KG1 (cell line): ENCODE measurements at places on chromosomes 3 and 15.

DNA sequence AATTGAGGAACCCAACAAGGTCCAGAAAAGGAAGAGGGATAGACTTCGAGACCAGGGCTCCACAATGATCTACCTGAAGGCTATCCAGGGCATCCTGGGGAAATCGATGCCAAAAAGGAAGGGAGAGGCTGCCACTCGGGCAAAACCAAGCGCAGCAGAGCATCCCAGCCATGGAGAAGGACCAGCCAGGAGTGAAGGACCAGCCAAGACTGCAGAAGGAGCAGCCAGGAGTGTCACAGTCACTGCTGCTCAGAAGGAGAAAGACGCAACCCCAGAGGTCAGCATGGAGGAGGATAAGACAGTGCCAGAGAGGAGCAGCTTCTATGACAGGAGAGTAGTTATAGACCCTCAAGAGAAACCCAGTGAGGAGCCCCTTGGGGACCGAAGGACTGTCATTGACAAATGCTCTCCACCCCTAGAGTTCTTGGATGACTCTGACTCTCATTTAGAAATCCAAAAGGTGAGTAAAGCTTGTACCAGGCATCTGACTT is 12.0 kb downstream of the TATDN2 start:
- no peak for DNase-seq

DNA sequence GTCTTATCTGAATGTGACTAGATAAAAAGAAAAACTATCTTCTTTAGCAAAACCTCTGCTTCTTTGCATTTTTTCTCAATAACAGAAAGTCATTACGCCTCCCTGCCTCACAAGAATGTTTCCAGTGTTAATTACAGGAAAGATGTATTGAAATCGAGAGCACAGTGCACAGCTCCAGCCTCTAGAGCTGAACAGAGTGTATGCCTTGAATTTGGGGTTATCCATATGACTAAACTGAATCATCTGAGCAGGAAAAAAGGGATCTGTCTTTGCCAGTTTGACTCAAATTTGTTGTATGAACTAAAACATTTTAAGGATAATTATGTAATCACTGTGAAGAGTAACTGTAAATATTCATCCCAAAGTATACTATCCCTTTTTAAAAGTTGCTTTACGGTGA is 149.1 kb upstream of the CGNL1 start:
- DNase-seq, result no peak

DNA sequence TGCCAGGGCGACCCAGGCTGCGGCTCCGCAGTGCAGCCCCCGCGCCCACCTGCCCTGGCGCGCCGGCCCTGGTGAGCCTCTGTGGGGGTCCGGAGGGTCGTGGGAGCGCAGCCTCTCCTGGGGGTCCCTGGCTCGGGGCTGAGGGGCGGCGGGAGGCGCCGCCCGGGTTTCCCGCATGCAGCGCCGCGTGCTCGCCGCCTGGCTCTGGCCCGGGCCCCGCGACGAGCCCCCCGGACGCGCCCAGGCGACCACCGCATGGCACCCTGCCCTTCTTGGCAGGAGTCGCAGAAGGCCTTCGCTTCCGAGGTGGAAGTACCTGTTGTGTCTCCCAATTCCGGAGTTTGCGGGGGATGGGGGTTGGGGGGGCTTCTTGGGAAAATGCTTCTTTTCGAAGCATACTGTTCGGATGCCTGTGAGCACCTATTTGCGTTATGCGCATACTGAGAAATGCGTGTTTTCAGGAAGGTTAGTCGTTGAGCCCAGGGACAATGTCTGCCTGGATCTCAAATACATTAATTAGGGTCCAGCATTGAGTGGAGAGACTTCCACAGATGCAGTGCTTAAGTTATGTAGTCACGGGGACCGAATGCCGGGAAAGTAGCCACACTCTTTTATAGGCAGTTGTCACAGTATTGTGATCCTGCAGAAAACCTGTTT is 1.3 kb downstream of the GABRA5 start:
- DNase-seq, result no peak

DNA sequence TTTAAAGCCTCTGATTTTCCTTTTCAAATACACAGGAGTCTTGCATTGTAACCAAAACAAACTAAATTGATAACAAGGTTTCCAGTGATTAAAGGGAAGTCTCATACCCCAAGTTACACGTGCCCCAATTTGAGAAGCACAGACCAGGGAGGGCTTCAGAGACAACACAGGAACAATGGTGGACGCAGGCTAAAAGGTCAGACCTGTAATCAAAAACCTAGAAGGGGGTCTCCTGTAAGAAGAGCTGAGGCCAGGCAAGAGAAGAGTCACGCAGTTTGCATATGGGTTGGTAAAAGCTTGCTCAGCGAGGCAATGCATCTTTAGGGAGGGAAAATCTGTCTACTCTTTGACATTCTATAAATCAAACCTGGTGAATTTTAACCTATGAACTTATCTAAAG is 58.6 kb upstream of the MCF2L2 start:
- DNase-seq, result no peak

GRCh38 chr3:123286308-123287023 is 84.7 kb downstream of the SEC22A start:
- DNase-seq, result peak; percentile 3

- no peak for DNase-seq
These were observed 16.7 kb downstream of the MIX23 start for GRCh38 chr3:122366379-122366749.

DNA sequence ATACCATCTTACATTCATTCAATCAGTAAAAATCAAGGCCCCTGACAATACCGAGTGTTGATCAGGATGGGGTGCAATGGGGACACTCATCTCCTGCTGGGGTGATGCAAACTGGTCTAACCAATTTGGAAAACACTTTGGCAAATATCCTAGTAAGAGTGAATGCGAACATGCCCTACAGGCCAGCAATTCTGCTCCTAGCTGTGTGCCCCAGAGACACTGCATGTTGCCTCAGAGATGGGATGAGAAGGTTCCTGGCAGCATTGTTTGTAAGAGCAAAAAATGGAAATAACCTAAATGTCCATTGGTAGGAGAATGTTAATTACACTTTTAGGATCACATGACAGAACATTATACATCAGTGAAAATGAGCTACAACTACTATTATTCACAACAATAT is 4.7 kb downstream of the LINGO1 start:
- no peak for DNase-seq

GRCh38 chr3:183252973-183253527 is at the start of gene B3GNT5:
Gene B3GNT5 (plus strand): TSS chr3:183253253. CDS start chr3:183269799, 16,546 bp downstream.
- DNase-seq, result peak; percentile 51

DNA sequence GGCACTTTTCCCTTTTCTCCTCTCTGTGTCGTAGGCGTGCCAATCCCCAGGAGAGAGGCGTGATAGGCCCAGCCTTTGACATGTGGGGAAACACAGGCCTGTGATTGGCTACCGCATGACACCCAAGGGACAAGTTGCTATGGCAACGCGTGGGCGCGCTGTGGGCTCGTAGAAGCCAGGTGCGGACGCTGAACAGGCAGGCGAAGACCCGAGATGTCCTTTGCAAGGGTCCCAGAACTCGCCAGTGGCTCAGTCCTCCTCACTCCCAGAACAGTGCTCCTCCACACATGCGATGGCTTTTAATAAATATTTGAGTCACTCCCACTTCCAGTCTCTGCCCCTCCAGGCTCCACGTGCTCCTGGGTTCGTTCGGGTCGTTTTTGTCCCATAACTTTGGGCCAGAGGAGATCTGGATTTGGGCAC is 4.2 kb downstream of the SLC51B start:
- DNase-seq, result no peak

DNA sequence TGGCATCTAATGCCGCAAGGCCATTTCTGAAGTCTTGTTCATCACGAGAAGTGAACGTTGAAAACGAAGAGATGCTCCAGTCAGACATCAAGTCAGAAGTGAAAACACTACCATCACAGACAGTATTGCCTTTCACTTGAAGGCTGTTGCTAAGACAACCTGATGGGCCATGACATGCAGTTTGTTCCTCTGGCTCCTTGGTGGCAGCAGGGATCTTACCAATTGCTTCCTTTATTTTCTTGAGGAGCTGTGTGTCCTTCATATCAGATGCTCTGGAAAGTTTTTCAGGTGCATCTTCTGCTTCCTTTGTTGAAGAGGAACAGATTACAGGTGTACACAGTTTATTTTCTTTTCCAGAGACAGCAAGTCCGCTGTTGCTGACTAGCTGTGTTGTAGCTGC is 30.7 kb upstream of the MYLK start:
- DNase-seq, result no peak

GRCh38 chr15:73927003-73927475 is 777 bp downstream of the LOXL1 start:
- DNase-seq, result peak; percentile 20

- no peak for DNase-seq
These were observed 461 bp downstream of the XRN1 start for GRCh38 chr3:142447301-142447851.

DNA sequence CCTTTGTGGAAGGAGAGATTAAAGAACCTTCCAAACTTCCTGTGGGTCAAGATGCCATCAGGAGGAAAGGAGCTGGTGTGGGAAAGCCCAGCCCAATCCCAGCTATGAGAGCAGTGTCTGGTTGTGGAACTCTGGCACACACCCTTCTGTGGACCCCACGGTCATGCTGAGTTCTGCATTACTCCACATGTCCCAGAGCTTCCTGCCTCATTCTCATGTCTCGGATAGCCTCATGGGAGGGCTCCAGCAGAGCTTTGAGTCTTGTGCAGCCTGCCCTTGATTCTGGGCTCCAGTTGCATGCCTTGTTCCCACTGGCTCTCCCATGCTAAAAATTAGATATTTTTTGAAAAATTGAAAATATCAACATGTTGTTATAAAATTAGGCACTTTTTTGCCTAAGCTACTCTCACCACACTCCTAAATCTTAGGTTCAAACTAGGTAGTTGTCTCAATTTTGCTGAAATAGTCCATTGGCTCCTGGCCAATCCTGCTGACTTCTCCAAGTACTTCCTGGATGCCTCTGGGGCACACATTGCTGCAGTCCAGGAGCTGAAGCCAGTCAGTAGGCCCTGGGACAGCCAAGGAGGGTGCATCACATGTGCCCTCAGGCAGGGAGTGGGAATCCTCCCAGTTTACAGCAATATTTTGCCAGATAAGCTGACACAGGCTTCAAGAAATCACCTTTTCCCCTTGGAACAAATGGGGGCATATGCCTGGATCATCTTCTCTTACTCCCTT is 144.3 kb downstream of the EEFSEC start:
- DNase-seq, result no peak

DNA sequence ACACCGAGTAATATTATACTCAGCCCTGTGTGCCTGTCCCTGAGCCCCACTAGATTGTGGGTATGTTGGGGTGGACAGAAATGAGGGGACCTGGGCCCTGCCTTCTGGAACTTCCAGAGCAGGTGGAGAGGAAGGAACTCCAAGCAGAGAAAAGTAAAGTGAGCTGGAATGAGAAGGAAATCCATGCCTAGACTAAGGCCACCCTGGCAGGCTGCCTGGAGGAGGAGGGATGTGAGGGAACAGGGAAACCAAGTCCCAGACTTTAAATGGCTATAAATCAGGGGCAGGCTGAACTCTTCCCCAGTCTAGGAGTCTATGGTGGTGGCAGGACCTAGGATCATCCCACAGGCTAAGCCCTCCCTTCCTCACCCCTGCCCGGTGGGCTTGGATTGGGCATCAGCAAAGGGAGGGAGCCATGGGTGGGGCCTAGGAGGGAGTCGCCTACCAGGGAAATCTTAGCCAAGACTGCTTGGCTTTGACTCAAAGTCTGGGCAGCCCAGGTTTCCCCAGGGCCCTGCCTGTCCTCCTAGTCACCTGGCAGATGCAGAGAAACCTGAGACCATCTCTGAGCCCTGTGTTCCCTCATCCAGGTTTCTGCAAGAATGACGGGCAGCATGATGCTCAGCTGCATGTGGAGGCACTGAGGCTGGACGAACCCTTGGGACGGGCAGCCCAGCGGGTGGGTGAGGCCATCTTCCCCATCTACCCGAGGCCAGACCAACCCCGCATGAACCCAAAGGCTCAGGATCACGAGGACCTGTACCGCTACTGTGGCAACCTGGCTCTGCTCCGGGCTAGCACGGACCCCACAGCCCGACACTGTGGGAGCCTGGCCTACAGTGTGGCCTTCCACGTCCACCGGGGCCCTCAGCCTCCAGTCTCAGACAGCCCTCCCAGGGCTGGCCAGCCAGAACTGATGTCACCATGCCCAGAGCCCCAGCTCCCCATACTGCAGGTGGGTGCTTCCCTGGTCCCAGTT is 15.6 kb upstream of the STRA6 start:
- no peak for DNase-seq

DNA sequence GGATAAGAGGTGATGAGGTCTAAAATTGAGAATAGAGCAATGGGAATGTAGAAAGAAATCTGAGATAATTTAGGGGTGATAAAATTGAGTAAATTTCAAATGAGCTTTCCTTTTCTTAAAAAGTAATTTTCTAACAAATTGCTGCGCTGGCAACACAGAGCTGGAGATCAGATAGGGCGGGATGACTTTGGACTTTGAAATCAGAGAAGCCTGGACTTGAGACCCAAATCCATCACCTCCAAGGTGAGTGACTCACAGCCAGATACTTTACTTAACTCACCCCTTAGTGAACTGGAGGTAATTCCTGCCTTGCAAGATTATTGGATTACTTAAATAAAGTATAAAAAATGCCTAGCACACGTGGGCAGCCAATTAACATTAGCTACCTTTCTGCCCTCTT is 80.8 kb downstream of the P2RY1 start:
- no peak for DNase-seq

GRCh38 chr3:13107661-13108060 is 34.4 kb upstream of the IQSEC1 start:
- DNase-seq, result no peak

DNA sequence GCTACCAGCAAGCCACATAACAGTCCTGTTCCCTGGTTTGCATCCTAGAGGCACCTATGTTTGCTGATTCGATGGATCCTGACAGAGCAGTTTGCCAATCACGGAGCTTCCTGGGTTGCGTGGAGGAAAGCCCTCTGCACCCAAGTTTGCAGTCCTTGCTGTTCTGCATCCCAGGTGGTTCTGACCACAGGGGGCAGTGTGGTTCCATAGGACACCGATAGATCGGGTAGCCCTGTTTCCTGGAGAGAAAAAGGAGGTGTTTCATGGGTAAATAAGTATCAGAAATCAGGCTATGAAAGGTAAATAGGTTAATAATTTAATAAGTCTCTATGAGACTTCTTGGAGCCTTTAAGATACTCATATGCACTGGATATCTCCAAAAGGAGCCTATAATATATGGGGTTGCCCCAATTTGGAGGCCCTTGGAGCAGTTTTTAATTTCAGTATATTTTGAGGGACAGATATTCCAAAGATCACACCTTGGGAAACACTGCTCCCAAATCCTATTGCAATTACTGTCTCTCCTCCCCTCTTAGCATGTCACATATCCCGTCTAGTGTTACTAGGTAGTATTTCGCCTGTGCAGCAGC is 194.6 kb upstream of the TPM1 start:
- no peak for DNase-seq

DNA sequence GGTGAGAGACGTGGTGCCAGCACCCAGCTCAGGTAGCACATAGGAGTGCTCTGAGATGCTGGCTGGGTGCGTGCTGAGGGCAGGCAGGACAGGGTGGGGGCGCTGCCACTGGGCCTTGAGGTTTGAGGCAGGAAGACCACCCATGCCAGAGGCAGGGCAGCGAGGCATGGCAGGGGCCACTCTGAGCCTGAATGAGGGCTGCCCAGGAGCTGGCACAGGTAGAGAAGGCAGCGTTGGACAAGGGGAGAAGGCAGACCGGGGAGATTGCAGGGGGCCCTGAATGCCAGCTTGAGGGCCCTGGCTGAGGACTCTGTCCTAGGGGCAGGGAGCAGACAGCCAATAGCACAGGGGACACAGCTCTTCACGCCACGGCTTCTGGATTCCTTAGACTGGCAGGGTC is 50.2 kb downstream of the ADAMTS7 start:
- DNase-seq, result no peak

GRCh38 chr3:27990837-27991236 is 250.6 kb upstream of the CMC1 start:
- no peak for DNase-seq

GRCh38 chr3:78101384-78101783 is 1061.5 kb downstream of the ROBO2 start:
- no peak for DNase-seq
